Frontal cortex (tissue), 4 donors: ENCODE measurements at places on chromosomes 7 and 10. TPM values are rescaled to one million over a fixed set of nuclear protein-coding genes. Genes with fewer than 3 reads are reported as not detected.

DNA sequence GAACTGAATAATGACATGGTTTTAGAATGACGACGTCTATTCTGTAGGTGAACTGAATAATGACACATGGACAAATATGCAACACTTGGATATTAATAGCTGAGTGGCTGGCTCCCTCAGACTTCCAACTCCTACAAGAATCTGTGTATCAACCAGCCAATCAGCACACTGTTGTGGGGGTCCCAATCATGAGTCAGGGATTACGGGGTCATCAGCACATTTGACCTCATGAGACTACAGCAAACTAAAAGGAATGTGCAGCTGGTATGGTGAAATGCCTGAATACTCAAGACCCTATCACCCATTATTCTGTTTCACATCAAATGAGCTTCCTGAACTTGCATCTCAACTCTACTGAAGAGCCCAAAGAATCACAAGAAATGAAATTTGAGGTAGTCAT lies 192.5 kb downstream of the ANK3 start:
- DNase-seq = no peak

GRCh38 chr7:33982425-33982786 lies 77.1 kb downstream of the BMPER start:
- DNase-seq = no peak

- DNase-seq = no peak
Observed at GRCh38 chr10:20059084-20059835, 243.0 kb downstream of the PLXDC2 start.

GRCh38 chr7:118252087-118252486 lies 27.6 kb downstream of the ANKRD7 start:
- no peak for DNase-seq

DNA sequence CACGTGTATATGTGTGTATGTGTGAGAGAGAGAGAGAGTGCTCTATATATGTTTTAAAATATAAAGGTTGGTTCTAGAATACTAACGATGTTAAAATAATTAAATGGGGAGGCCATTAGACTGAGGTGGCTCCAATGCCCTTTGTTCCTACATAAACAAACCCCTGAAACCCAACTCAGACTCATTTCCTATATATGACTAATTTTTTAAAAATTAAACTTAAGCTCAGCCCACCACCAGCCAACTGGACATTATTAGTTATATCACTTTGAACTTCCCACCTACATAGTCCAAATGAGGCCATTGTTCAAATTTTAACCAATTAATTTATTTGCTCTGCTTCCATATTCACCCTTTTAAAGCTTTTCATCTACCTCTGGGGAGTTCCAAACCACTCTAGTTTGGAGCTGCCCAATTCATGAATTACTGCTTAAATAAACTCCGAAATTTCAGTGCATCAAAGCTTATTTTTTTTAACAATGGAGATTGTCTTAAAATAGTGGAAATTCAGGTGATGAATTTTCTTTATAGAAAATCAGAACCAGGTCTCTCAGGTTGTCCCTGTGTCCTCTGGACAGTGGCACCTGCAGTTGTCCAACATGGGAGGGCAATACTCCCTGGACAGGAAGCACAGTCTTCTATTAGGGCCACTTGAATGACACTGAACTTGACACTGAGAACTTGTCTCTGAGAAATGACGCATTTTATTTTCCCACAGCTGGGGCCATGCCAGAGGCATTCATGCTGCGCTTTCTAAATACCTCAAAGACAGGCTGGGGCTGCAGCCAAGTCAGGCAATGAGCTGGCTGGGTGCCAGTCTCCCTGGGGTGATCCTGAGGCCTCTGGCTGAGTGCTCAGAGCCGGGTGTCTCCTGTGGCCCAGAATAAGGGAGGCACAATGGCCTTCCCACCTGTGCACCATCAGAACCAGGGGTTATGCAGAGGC lies 109.5 kb upstream of the TMEM72 start:
- peak; percentile 21 for DNase-seq

- no peak for DNase-seq
Observed at GRCh38 chr10:69795242-69795934, 6.3 kb upstream of the COL13A1 start.

DNA sequence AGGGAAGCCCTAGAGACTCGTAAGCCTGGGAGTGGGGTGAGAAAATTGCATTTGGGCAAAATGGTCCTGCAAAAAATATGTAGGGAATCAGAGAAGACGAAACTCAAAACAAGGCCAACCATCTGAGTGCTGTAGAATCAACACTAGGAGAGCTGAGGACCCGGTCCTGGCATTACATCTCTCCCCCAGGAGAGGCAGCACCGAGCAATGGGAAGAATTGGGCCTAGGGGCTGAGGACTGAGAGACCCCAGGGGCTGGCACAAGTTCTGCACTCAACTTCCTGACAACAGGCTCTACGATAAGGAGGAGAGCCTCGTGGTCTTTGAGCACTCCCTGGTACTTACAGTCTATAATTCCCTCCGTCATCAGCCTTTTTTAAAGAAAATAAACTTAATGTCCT lies 47.6 kb downstream of the BPGM start:
- no peak for DNase-seq

GRCh38 chr10:7233259-7233991 lies 177.4 kb downstream of the SFMBT2 start:
- DNase-seq = no peak

DNA sequence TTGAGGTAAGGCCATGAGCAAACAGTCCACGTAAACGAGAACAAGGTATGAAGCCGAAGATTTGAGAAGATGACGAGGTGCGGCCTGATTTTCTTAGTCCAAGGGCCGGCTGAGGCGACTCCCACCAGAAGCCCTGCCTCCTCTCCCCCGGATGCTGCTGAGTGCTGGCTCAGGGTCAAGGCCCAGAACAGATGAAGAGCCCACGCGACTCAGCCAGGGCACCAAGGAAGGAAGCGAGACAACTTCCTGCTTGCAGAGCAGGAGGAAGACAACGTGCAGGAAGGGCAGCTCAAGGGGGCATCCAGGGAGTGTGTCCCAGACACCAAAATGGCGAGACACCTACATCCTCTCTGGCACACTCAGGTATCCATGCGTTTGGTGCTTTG lies 99.5 kb downstream of the CYTH3 start:
- DNase-seq = no peak

DNA sequence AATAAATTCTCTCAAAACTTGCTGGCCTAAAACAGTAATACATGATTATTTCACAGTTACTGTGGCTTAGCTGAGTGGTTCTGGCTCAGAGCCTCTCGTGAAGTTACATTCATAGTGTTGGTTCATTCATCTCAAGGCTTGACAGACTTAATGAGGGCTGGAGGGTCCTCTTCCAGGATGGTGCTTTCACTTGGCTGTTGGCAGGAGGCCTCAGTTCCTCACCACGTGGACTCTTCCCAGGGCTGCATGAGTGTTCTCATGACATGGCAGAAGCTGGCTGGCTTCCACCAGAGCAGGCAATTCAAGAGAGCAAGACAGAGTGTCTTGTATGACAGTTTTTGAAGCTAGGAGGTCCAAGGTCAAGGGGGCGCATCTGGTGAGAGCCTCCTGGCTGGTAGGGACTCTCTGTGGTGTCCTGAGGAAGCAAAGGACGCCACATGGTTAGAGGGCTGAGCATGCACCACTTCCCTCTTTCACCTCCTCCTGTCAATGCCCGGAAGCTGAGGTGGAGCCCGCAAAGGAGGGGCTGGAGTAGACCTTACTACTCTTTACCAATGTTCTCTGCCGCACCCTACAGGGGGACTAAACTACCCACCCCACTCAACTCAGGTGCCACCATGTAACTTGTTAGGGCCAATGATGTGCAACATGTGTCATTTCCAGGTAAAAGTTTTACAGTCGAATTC lies 58.2 kb upstream of the YAE1 start:
- no peak for DNase-seq

DNA sequence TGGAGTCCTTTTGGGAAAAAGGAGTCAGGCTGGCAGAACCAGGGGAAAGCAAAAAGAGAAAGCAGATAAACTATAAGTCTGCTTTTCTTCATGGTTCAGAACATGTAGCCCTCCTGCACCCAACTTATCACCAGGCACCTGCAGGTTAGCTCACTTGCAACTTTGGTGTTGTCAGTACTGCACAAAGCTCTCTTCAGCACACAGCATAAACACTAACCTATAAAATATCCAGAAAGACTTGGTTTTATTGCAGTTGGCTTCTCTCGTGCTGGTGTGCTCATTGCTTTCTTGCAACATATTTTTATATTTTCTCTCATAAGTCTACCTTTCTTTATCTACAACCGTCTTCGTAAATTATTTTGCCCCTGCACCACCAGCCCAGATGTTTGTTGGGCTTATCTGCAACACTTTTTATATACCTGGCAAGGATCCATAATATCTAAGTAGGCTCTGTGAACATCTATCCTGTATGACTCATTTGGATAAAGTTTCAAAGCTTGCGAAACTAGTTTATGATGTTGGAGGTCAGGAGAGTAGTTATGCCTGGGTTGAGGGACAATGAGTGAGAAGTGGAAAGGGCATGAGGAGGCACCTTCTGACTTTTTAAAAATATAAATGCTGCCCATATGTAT lies 164.6 kb downstream of the ANKRD30A start:
- DNase-seq = no peak

DNA sequence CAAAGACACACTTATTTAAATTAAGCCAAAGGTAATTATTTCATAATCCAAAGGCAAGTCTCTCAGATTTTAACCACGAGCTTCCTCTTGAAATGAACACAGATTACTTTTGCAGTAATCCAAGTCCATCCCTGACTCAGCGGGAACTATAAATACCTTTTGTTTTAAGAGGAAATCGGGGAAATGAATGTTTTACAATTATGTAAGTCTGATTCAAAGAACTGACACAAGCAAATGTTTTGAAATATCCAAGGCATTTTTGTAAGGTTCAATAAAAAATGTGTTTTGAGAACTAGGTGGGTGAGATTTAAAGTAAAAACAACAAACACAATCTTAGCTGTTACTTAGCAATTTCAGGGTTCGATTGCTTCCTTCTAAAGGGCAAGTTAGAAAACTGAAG lies 179.8 kb upstream of the ASAH2 start:
- peak; percentile 40 for DNase-seq

- no peak for DNase-seq
Observed at GRCh38 chr7:3168869-3169268, 125.2 kb upstream of the CARD11 start.

- DNase-seq = no peak
Observed at GRCh38 chr7:128201067-128201689, 39.9 kb upstream of the LEP start.

GRCh38 chr7:134599371-134599770 lies 47.3 kb upstream of the BPGM start:
- no peak for DNase-seq

DNA sequence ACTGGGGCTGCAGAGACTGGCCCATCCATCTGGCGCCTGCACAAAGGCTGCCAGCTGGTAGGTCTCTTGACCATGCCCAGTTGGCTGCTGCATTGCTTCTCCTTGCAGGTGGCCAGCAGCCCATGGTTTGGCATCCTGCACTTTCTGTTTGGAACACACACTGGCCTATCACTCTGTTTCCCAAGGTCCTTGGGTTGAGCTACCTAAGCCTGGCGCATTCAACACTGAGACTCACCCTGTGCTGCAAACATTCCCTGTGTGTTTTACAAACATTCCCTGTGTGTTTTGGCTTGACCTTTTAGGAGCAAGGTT lies 55.5 kb downstream of the TACR2 start:
- DNase-seq = no peak

GRCh38 chr10:13795653-13796555 lies 209.1 kb downstream of the PRPF18 start:
- no peak for DNase-seq

DNA sequence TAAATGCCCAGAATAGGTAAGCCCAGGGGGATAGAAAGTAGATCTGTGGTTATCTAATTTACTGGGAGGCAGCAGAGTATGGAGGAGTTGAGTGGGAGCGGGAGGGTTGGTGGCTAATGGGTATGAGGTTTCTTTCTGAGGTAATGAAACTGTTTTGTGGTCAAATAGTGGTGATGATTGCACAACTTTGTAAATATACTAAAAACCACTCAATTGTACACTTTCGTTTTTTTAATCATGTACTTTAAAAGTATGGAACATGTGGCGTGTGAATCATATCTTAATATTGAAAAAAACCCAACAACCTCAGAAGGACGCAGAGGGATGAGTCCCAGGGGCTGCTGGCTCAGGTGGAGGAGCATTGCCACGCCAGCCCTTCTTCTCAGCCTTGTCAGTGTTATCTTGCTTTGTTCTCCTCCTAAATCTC lies 118.1 kb downstream of the WDR11 start:
- no peak for DNase-seq

- DNase-seq = no peak
Observed at GRCh38 chr10:127174866-127175265, 21.5 kb downstream of the INSYN2A start.

GRCh38 chr7:150507947-150508602 lies 6.6 kb upstream of the GIMAP7 start:
- DNase-seq = no peak

DNA sequence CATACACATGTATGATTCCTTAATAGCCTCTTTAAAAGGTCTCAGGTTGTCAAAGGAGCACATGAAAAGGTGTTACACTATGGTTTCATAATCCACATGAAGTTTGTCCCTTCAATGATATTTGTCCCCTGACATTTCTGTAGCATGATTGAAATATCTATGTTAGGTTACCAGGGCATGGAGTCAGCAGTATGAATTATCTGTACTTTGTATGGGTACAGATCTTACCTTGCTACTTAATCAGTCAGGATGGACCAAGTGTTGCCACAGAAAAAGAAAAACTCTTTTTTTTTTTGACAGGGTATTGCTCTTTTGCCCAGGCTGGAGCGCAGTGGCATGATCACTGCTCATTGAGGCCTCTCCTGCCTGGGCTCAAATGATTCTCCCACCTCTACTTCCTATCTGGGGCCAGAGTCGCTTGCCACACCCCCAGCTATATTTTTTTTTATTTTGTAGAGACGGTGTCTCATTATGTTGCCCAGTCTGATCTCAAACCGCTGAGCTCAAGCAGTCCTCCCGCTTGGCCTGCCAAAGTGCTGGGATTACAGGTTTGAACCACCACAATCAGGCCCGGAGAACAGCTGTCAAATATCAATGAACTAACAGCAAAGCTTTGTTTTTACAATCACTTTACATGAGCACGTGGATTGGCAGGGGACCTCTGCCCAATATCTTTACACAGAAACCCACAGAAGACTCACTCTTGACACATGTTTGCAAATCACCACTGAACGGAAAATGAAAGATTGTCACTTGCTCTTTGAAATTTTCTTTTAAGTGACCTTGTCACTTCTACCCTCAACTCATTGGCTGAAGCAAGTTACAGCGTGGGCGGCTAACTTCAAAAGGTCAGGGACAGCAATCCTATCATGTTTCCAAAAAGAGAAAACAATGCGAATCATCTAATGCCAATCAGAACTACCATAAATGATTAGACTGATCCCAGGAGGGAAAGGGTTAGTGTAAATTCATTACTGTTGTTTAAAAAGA lies 140.2 kb downstream of the PRKG1 start:
- DNase-seq = no peak

GRCh38 chr7:77501192-77501515 lies 35.9 kb upstream of the PTPN12 start:
- DNase-seq = no peak

ARHGAP21 gene
- 228 TPM for total RNA-seq

VSTM2A gene
- total RNA-seq = 99.1 TPM

GBX1 gene
- 0.41 TPM for total RNA-seq

TRPV5 gene
- total RNA-seq = not detected
